ENCODE measurements at places on chromosomes 7 and 10.

GRCh38 chr7:229184-229964 lies 37.0 kb downstream of the FAM20C start:
- H3K4me3 ChIP-seq = no peak overlapping the region
- no peaks in the 10 kb centered on the region for H3K27me3 ChIP-seq
- H3K4me1 ChIP-seq = peaks cover 36% of the 10 kb centered on the region

DNA sequence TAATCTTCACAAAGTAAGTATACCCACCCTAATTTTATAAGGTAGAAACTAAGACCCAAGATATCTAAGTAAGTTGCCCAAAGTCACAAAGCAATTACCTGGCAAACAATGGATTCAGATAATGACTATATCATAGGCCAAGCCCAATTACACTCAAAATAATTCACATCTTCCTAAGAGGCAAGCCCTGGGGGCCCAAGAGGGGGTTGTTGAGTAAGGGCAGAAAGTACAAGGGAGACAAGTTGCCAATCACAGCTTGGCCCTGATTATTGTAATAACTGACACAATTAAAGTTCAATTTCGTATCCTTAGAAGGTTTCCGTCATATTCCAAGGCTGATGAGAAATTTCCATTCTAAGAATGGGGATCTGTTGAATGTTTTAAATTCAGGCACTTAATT lies 91.4 kb downstream of the NPSR1 start:
- peaks cover 27% of the 10 kb centered on the region for H3K4me1 ChIP-seq
- H3K27ac ChIP-seq = peak overlapping the region; percentile 88
- DNase-seq = no peak
- no peaks in the 10 kb centered on the region for H3K36me3 ChIP-seq
- no peaks in the 10 kb centered on the region for H3K27me3 ChIP-seq

GRCh38 chr7:130695840-130696239 lies 9.5 kb upstream of the TSGA13 start:
- H3K4me1 ChIP-seq = no peaks in the 10 kb centered on the region
- H3K27me3 ChIP-seq = no peaks in the 10 kb centered on the region
- no peaks in the 10 kb centered on the region for H3K36me3 ChIP-seq
- no peak overlapping the region for H3K4me3 ChIP-seq

DNA sequence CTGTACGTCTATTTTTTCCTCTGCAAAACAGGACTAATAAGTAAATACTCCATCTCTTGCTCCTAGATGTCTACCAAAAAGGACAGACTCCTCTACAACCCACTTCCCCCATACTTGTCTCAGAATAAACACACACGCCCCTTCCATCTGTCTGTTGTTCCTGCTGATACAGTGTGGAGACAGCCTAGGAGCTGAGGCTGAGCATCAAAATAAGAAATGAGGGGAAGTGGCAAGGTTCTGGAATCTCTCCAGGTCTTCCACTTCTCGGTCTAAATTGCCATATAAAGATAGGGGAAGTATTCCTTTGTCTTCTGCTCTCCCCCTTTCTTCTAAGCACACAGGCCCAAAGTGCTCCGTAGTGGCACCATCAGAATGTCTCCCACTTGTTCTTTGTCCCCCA lies 30.8 kb upstream of the VSIR start:
- H3K4me1 ChIP-seq = no peaks in the 10 kb centered on the region
- no peaks in the 10 kb centered on the region for H3K36me3 ChIP-seq
- DNase-seq = no peak
- no peak overlapping the region for H3K4me3 ChIP-seq
- H3K27ac ChIP-seq = no peak overlapping the region
- H3K27me3 ChIP-seq = no peaks in the 10 kb centered on the region

DNA sequence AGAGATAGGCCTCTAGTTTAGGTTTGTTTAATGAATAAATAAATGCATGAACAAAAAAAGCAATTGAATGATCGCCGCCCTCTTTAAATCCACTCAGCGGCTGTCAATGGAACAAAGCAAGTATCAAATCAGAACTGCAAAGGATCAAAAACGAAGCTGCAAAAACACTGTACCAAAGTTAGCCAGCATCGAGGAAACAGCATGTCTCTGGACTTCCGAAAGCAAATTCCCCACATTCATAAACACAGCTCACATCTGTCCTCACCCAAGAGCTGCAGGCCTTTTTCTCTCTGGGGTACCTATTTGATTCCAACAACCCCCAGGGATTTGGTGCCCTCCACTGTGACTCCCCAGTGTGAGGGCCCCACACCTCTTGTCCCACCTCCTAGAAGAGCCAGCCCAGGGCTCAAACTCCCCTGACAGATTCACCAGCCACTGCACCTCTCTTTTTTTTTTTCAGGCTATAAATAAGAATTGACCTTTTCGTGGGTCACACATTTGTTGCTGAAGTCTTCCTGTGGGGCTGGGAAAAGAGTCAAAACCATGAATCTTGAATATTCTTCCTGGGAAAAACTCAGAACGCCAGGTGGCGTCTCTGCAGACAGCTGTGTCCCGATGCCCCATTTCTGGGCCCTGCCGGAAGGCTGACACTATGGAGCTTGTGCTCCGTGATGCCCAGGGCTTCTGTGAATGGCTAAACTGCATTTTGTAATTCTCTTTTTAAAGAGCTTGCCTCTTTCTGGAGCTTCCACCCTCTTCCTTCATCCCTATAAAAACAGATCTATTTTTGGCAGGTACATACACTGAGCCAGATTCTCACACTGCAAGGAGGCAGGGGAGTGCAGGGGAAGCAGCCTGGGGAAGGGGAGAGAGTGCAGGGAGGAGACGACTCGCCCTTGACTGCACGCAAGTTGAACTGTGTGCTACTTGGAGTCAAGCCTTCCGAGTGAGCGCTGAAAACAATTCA lies 51.7 kb downstream of the HSPA12A start:
- H3K36me3 ChIP-seq = no peaks in the 10 kb centered on the region
- no peaks in the 10 kb centered on the region for H3K4me1 ChIP-seq
- H3K27me3 ChIP-seq = no peaks in the 10 kb centered on the region
- no peak for DNase-seq
- no peak overlapping the region for H3K4me3 ChIP-seq
- no peak overlapping the region for H3K27ac ChIP-seq

DNA sequence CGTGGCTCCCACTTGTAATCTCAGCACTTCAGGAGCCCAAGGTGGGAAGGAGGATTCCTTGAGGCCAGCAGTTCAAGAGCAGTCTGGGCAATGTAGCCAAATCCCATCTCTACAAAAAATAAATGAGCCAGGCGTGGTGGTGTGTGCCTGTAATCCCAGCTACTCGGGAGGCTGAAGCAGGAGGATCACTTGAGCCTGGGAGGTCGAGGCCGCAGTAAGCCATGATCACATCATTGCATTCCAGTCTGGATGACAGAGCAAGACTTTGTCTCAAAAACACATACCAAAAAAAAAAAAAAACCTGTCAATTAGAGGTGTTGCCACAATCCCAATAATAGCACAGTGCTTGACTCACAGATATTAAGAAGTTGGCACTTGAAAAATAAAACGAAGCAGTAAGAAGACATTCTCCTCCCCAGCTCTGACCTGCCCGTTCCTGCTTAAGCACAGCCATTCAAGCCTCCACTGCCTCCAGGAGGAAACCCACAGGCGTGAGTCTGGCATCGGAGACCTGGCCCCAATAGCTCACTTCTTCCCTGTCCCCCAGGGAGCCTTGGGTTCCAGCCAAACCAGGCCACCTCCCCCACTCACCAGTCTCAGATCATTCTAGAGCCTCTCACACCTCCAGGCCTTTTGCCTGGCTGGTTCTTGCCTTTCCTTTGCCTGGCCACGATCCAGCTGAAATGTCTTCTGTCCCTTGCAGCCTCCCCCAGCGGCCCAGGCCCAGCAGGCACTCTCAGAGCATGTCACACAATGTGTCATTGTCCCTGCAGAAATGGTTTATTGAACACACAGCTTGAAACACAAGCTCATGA lies 45.3 kb upstream of the GTF2I start:
- H3K36me3 ChIP-seq = no peaks in the 10 kb centered on the region
- no peaks in the 10 kb centered on the region for H3K27me3 ChIP-seq
- H3K4me1 ChIP-seq = peaks cover 16% of the 10 kb centered on the region
- no peak overlapping the region for H3K4me3 ChIP-seq
- DNase-seq = no peak

DNA sequence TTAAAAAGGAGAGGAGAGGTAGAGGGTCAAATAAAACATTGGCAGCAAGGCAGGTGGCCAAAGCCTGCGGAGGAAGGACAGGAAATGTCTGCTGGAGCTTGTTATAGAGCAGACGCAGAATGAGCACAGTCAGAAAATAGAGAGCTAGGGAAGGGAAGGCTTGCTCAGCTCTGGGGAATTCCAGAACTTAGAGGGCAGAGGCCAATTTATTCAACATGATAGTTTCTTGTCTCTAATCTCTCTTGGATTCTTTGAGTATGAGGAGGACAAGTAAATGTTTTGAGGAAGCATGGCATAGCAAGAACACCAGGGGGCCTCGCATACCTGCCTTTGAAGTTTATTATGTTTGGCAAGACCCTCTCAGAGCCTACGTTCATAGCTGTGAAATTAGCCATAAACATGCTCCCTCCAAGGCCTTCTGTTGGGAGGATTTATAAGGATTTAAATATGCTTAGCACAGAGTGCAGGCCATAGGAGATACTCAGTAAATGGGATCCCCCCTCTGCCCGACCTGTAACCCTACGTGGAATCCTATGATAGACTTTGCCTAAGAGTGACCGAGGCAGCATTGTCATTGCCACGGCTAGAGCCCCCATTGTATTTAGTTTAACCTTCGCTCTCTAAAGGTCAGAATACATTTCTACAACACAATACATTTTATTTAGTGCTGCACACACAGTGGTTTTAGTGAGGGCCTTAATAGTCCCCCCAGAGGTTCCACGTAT lies 293.9 kb downstream of the CCDC3 start:
- no peak overlapping the region for H3K4me3 ChIP-seq
- no peaks in the 10 kb centered on the region for H3K36me3 ChIP-seq
- H3K27ac ChIP-seq = peak overlapping the region; percentile 76
- H3K4me1 ChIP-seq = peaks cover 31% of the 10 kb centered on the region
- no peaks in the 10 kb centered on the region for H3K27me3 ChIP-seq

- H3K36me3 ChIP-seq = peaks cover 31% of the 10 kb centered on the region
- no peaks in the 10 kb centered on the region for H3K27me3 ChIP-seq
- H3K4me3 ChIP-seq = no peak overlapping the region
- DNase-seq = no peak
- no peak overlapping the region for H3K27ac ChIP-seq
Measured at GRCh38 chr7:151566897-151567320, 47.2 kb upstream of the RHEB start.

GRCh38 chr7:51026341-51026740 lies 243.6 kb upstream of the GRB10 start:
- no peaks in the 10 kb centered on the region for H3K4me1 ChIP-seq
- no peaks in the 10 kb centered on the region for H3K27me3 ChIP-seq
- no peak for DNase-seq
- no peaks in the 10 kb centered on the region for H3K36me3 ChIP-seq

DNA sequence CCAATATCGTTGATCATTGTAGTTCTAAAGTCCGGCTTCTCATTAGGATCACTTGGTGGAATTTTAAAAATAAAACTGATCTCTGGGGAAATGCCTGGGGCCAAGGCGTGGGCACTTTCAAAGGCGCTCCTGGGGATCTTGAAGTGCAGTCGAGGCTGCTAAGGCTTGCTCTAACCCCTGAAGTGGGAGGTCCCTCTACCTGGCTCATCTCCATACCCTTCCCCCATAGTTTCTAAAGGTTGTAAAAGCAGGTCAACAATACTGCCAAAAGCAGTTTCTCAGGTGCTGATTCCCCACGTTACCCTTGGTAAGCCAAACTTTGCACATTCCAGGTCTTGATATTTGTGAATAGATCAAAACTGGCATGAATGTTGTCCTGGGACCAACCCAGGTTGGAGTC lies 79.0 kb upstream of the SP8 start:
- no peaks in the 10 kb centered on the region for H3K36me3 ChIP-seq
- no peak overlapping the region for H3K4me3 ChIP-seq
- DNase-seq = no peak

GRCh38 chr10:62705789-62706188 lies 98.7 kb upstream of the ADO start:
- DNase-seq = no peak
- no peaks in the 10 kb centered on the region for H3K4me1 ChIP-seq
- H3K4me3 ChIP-seq = no peak overlapping the region
- no peaks in the 10 kb centered on the region for H3K36me3 ChIP-seq

DNA sequence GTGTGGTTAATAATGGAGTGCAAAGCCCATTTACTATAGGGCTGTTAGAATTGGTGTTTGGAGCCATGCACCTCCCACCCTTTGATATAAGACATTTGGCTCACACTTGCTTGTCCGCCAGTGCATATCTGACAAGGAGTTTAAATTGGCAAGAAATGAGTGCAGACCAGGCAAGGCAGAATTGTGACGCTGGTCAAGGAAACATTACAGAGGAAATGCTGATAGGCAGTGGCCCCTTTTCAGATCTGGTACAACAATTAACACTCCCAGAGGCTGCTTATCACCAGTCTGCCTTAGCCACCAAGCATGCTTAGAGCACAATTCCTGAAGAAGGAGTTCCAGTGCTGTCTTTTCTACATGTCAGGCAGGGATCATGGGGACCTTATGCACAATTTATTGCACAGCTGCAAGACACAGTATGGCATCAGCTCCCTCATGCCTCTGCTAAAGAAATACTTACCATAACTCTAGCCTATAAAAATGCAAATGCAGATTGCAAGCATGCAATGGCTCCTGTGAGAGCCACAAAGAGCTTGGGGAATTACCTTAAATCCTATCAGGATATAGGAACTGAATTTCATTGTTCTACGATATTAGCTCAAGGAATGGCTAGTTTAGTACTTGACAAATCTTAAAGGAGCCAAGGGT lies 35.2 kb downstream of the OR13A1 start:
- H3K27me3 ChIP-seq = peaks cover 30% of the 10 kb centered on the region
- H3K36me3 ChIP-seq = no peaks in the 10 kb centered on the region
- no peak overlapping the region for H3K4me3 ChIP-seq
- no peak for DNase-seq
- no peaks in the 10 kb centered on the region for H3K4me1 ChIP-seq
- no peak overlapping the region for H3K27ac ChIP-seq

- H3K4me3 ChIP-seq = no peak overlapping the region
- H3K27me3 ChIP-seq = no peaks in the 10 kb centered on the region
- 0 out of 2 replicates have a peak, but pooled peaks cover 3% of the 10 kb centered on the region for H3K36me3 ChIP-seq
Measured at GRCh38 chr7:5234852-5235831, 45.1 kb downstream of the WIPI2 start.

DNA sequence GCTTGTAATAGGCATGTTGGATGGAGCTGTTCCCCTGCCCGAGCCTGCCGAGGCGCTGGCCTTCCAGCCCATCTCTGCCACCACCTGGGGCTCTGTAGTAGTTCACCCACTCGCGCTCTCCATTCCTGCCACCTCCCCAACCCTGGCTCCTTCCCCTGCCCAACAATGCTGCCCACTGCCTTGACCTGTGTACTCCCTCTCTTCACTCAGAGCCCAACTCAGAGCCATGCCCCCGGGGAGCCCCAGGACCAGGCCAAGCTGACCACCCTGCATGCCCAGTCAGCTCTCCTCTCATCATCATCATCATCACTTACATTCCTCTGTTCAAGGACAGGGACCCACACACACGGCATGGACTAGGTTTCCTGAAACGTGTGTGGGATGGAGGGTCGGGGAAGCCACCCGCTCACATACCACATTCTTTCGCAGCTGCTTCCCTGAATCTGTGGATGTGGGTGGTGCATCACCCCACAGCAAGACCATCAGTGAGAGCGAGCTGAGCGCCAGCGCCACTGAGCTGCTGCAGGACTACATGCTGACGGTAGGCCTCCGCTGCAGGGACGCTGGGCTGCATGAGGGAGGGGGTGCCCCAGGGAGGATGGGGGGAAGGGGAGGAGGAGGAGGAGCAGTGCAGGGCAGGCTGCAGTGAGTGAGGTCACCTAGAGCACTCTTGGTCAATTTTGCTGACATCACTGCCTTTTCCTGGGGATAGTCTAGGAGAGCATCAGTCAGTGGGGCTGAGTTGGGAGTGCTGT lies 15.6 kb downstream of the NACAD start:
- no peak overlapping the region for H3K27ac ChIP-seq
- H3K4me3 ChIP-seq = no peak overlapping the region
- H3K4me1 ChIP-seq = no peaks in the 10 kb centered on the region
- DNase-seq = no peak
- H3K27me3 ChIP-seq = no peaks in the 10 kb centered on the region
